Stimulated activated CD4-positive, alpha-beta T cell treated with anti-CD3 and anti-CD28 coated beads, Interleukin-15, amount 100 ng/mL, for 1 hour (primary cell): ENCODE measurements at places on chromosomes 2 and 18.

GRCh38 chr2:170054997-170055396, 123.0 kb upstream of the MYO3B start:
- no peak for DNase-seq

DNA sequence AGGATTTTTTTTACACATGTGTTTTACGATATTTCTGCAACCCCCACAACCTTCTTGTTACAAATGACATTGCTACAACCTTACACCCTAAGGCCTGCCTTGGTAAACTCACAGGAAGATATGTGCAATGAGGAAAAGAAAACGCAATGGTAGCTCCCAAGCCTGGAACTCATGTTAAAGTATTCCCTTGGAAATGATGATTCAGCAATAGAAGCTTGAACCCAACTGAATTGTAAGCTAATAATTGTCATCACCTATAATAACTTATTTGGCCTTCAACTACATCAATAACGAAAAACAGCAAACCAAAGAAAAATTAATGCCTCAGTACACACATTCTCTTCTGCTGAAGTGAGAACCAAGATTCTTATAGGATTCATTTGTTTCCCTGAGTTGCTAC, 491.0 kb downstream of the LRP1B start:
- DNase-seq: no peak

GRCh38 chr2:183901931-183902330, 696.4 kb upstream of the ZNF804A start:
- no peak for DNase-seq

GRCh38 chr18:63079114-63079513, 240.5 kb downstream of the BCL2 start:
- DNase-seq: no peak

DNA sequence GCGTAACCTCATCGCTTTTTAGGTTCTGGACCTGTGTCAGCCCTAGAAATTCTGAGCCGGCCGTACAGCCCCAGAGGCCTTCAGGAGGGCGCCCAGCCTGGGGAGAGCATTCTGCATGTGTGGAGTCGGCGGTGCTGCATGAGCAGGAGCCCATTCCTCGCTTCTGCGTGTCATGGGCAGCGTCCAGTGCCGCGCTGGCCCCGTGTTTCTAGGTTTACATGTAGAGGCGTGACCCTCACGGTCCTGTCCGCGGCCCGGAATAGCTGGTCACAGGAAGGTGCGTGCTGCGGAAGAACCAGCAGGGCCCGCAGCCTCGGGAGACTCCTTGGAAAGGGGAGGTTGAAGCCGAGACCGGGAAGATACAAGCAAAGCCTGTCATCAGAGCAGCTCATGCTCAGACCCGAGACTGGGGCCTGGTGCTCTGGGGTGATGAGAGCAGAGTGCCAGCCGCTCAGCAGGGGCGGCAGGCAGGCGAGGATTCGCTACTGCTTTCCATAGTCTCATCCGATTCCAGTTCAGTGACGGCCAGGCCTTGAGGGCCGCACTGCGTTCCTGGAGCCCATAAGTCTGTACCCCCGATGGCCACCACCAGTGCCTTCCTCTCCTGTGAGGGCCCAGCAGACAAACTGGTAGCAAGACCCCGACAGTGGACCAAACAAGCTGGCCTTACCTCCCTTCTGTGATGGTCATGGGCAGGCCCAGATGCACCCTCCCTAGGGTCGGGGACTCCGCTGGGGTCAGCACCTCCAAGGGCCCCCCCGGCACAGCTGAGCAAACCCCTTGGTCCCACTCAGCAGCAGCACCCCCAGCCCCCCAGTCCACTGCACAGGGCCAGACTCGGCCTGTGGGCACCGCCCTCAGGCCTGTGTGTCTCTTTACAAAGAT, 15.6 kb upstream of the NFATC1 start:
- DNase-seq: no peak

GRCh38 chr2:195038153-195038552, 618.9 kb upstream of the SLC39A10 start:
- no peak for DNase-seq

- no peak for DNase-seq
These were observed 1.7 kb downstream of the RTN4 start for GRCh38 chr2:55048508-55049042.

- no peak for DNase-seq
These were observed 55.6 kb downstream of the PTPRM start for GRCh38 chr18:7622721-7623120.

GRCh38 chr18:45569566-45570275, 45.6 kb upstream of the SLC14A2 start:
- DNase-seq: no peak

DNA sequence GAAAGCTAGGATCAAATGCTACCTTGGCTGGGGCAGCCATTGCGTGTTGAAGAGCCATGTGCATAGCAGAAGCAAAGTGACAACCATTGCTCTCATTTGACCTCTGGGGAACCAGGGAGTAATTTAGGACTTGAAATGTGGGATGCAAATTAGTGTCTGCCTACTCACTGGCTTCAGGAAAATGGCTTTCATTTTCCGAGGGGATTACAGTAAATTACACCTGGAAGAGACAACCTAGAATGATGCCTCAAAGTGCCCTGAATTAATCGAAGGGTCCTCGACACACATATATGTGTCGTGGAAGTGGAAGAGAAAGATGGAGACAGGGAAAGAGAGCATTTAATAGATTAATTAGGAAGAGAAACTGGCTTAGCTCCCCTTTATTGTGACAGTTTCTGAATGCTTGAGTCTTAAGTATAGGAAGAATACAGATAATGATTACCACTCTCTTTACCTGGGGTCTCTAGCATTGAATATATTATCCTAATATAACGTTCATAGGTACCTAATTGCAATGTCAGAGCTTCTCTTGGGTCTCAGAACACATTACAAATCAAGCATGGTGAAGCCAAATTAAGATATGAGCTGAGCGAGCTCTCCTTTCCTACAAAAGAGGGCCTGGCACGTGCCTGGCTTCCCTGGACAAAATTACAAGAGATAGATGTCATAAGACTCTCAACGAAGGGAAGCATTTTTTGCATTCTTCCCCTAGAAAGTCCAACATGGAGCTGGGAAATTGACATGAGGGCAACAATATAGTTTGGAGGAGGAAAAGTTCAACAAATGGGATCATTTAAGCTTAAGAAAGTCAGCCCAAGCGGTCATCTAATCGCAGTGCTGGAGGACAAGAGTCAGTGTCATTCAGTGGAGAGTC, 59.5 kb downstream of the MYCN start:
- DNase-seq: no peak

DNA sequence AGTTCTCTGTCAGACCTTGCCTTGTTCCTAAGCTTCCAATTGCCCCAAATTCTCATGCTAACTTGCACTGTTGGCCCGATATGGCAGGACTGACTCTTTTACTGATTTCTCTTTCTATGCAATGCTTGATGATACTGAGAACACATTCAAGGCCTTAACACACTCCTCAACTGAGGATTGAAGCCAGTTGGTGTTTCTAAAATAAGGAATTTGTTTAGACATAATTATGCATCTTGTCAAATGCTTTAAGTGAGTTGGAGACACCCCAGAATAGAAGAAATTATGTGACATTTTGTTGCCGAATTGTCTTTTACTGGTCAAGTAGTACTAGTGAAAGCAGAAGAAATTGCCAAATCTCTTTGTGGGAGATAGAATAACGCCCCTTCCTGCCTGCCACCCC, 60.0 kb upstream of the THSD7B start:
- no peak for DNase-seq

DNA sequence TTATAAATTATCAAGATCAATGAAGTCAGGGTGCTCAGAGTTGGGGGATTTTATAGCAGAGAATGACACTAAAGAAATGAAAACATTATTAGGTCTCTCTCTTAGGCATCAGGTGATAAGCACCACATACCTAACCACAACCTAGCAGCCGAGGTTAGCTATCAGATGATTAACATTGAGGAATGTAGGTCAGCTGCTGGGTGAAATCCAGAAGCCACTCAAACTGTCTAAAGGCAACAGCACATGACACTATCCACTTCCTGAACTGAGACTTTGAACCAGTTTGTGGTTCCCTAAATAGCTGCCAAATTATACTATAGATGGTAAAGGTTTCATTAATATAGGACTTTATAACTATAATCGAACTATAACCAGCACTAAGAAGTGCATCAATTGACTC, 4.7 kb downstream of the EPG5 start:
- no peak for DNase-seq

DNA sequence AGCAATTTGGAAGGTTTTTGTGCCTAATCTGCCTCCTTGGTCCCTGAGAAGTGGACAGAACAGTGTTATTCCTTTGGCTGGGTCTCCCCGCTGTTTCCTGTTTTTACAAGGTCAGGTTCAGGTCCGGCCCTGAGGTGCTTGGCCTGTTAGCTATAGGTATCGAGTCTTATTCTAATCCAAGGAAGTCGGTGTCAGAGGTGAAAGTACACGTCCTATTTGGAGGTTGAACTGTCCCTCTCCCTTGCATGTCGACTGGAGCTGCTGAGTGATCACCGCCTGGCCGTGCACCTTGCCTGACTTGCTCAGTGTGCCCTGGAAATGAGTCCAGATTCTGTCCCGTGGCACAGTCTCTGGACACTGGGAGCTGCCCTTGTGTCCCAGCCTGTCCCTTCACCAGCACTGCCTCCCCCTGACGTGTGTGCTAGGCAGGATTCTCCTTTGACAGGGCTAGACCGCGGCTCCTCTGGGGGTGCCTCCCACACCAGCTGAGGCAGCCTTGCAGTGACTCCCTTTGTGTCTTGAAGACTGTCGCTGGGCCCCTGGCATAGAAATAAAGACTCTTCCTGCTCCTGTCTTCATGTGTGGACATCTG, 65.7 kb upstream of the RBM44 start:
- DNase-seq: no peak

- DNase-seq: no peak
These were observed 22.1 kb upstream of the ANKRD44 start for GRCh38 chr2:197332641-197333040.

GRCh38 chr2:108893277-108893676, 95.7 kb downstream of the EDAR start:
- no peak for DNase-seq

GRCh38 chr2:152396763-152397162, 61.8 kb downstream of the FMNL2 start:
- no peak for DNase-seq

DNA sequence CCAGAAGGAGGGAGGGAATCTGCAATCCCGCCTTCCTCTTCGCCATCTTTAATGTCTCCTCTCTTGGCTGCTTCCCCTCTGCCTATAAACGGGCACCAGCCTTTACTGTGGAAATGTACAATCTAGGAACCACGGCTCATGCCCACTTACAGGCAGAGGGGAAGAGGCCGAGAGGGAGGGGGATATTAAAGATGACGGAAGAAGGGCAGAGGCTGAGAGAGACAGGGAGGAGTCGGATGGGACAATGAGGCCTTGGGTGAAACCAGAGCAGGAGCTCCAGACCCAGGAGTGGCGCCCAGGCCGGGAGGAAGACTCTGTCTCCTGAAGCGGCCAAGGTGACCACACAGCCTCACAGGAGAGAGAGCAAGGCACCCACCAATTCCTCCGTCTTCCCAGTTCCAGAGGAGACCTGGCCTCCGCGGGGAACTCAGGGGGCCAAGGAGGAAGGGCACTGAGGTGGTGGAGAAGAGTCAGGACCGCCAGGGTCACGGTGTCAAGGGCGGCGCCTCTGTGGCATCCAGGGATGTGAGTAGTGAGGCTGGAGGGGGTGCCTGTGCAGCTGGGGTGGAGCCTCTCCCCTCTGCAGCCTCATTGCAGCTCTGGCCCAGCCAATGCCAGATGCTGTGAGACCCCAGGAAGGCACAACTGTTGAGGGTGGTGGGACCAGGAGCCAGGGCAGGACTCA, 67.8 kb downstream of the CIB4 start:
- no peak for DNase-seq

DNA sequence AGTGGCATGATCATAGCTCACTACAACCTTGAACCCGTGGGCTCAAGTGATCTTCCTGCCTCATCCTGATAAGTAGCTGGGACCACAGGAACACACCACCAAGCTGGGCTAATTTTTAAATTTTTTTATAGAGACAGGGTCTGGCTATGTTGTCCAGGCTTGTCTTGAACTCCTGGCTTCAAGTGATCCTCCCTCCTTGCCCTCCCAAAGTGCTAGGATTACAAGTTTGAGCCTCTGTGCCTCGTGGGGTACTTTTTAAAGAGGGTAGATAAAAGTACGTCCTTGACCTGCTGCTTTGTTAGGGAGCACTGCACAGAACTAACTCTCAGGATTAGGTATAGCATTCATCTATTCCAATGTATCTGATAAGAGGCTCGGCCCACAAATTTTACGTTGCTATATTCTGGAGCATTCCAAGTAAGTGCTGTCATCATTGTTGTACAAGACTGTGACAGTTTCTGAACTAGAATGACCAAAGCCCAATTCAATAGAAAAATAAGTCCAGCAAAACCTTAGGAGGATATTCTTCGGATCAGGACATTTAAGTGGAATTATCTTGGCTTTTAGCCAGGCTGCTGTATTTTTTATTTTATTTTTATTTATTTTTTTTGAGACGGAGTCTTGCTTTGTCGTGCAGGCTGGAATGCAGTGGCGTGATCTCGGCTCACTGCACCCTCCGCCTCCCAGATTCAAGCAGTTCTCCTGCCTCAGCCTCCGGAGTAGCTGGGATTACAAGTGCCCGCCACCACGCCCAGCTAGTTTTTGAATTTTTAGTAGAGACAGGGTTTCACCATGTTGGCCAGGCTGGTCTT, 4.1 kb downstream of the MTCL1 start:
- no peak for DNase-seq

DNA sequence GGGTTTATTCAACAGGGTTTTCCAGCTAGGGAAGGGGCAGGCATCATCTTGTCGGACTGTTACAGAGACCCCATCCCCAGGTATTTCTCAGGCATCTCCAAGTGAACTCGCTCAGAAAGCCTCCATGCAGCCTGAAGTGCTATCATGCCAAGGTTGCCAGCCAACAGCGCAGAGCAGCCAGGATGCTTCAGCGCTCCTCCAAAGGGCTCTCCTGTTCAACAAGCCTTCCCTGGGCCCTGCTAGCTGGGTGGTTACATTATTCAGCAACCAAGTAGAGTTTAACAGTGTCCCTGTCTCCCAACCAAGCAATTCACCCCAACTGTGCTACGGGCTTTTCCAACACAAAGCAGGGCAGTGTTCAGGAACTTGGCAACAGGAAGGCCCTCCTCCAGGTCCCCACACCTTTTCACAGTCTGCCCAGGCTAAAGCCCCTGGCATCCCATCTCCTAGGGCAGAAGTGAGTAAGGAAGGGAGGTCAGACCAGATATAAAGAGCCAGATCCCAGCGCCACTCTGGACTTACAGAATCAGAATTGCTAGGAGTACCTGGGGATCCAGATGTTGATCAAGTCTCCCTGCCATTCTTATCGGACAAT, 52.9 kb downstream of the ZBTB7C start:
- DNase-seq: no peak

GRCh38 chr2:178770518-178770917, 36.7 kb downstream of the TTN start:
- DNase-seq: no peak

- no peak for DNase-seq
These were observed 433.3 kb upstream of the ID2 start for GRCh38 chr2:8248623-8248957.
